Endothelial cell (in vitro differentiated cells): ENCODE measurements at places on chromosomes 13 and 19. TPM values are rescaled to one million over a fixed set of nuclear protein-coding genes. Genes with fewer than 3 reads are reported as not detected.
A peak's percentile ranks its signal among the peaks of the same experiment; 100 is the strongest.

DNA sequence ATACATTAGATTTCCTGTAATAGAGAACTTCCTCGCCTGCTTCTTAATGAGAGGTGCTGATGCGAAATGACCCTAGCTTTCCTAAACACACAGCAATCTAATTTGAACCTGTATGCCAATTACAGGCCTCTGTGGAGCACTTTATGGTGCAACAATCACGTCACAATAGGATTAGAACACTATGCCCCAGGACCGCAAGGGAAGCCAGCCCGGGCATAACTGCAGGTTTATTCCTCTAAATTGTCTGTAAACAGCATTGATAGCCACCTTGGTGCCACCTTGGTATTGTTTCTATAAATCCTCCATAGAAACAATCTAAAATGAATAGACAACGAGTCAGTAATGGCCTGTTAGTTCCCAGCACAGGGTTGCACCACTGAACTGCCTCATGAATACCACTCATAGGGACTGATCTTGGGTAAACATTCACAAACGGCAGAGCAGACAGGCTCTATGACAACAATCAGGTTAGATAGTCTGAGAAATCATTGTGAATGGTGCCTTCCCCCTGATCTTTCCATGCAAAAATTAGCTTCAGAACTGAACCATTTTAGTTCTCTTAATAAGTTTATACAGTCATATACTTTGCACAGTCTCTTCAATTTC is 182.5 kb upstream of the OBI1 start:
- no peak for DNase-seq

GRCh38 chr19:47693903-47694302 is 19.3 kb upstream of the EHD2 start:
- DNase-seq: no peak

DNA sequence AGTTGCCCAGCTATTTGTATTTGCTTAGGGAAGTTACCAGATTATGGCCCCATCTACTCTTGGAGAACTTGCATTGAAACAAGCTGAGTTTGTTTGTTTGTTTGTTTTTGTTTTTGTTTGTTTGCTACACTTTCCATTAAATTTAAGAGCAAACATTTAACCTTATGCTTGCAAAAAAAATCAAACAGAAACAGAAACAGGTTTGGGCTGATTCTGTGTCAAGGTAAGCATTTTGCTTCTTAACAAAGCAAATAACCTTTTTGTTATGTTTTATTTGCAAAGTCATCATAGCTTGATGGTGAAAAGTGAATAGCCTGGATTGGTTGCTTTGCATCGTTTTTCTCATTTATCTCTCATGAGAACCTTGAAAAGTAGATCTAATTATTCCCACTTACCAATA is 531.8 kb downstream of the EFNB2 start:
- no peak for DNase-seq

- no peak for DNase-seq
Measured at GRCh38 chr13:73913079-73913740, 221.0 kb downstream of the KLF12 start.

- no peak for DNase-seq
Measured at GRCh38 chr19:48819366-48819816, 8.6 kb upstream of the BCAT2 start.

- DNase-seq: no peak
Measured at GRCh38 chr19:13797870-13798269, 2.6 kb downstream of the ZSWIM4 start.

- DNase-seq: no peak
Measured at GRCh38 chr19:55027472-55028337, 10.4 kb downstream of the GP6 start.

GRCh38 chr13:113162783-113163685 is 4.6 kb downstream of the PROZ start:
- no peak for DNase-seq

- peak; percentile 72 for DNase-seq
Measured at GRCh38 chr19:35142606-35143230, 337 bp upstream of the FXYD7 start.

DNA sequence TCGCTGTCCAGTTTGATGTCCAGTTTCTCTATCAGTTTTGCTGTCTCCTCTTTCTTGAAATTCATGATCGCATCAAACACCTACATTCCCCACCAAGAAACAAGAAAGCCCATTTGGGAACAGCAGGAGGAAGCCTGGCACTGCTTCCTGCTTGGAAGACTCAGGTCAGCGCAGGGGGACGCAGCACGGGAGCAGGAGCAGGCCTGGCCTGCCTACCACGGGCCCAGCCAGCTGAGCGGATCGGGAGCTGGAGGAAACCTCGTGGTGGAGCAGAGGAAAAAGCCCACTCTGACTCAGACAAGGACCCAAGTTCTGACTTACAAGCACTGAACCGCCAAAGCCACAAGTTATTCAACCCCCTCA is 3.9 kb downstream of the EEF2 start:
- no peak for DNase-seq

DNA sequence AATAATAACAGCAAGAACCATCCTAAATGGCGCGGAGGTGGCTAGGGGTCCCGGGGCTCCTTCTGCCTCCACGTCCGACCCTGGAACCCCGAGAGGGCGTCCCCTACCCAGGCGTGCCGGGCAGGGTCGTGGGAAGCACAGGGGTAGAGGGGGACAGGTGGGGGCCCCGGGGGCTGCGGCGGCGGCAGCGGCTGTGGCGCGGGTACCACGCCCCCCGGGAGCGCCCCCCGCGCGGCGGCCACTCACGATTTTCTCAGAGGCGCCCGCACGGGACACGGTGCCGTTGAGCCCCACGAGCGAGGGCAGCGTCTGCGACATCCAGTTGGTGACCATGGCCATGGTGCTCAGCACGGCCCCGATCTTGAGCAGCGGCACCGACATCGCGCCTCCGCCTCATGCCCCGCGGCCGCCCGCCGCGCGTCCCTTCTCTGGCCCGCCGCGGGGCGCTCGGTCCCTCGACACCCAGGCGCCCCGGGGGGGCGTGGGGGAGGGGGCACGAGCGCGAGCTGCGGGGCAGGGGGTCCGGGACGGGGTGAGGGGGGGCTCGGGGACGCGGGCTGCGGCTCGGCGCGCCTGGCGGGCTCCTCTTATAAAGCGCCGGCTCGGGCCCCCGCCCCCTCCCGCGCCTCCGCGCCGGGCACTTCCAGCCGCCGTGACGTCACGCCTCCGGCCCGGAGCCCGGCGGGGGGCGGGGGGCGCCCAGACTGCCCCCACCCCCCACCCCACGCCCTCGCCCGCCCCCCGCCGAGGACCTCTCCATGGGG is 22.9 kb downstream of the OLFM2 start:
- DNase-seq: peak; percentile 51

DNA sequence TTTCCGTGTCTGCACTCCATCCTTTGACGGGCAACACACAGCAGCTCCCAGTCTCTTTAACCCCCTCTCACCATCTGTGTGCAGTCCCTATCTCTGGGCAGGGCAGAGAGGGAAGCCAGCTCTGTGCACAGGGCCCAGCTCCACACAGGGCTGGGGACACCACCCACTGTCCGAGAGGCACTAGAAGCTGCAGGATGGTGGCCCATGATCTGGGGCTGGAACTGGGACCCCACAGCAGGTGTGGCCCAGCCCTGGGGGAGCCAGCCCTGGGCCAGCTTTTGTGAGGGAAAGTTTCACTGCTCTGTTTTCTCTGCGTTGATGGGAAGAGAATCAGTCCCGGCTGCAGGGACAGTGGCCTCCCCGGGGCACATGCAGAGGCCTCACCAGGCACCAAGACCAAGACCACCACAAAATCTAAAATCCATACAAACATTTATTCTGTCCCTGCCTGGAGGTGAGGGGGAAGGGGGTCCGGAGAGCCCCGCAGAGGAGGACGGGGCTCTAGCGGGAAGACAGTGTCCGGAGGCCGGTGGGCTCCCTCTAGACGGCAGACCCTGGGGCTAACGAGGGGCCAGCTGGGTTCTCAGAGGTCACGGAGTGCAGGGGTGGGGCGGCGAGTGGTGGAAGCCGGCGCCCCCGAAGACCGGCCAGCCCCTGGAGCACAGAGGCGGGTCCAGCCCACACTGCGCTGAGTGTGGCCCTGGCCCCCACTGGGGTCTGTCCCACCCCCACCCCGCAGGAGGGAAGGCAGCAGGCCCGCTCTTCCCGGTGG is 2.9 kb upstream of the ATP8B3 start:
- DNase-seq: no peak

GRCh38 chr13:112966776-112967175 is 2.2 kb upstream of the MCF2L start:
- DNase-seq: no peak

DNA sequence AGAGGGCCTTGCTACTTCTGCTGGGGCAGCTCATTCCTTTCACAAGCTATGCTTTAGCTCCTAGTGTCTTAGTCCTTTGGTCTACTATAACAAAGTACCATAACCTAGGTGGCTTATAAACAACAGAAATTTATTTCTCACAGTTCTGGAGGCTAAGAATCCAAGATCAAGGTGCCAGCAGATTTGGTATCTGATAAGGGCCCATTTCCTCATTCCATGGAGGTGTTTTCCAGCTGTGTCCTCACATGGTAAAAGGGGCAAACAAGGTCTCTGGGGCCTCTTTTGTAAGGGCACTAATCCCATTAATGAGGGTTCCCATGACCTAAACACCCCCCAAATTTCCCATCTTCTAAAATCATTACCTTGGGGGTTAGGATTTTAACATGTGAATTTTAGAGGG is 57.9 kb upstream of the LRCH1 start:
- DNase-seq: no peak

DNA sequence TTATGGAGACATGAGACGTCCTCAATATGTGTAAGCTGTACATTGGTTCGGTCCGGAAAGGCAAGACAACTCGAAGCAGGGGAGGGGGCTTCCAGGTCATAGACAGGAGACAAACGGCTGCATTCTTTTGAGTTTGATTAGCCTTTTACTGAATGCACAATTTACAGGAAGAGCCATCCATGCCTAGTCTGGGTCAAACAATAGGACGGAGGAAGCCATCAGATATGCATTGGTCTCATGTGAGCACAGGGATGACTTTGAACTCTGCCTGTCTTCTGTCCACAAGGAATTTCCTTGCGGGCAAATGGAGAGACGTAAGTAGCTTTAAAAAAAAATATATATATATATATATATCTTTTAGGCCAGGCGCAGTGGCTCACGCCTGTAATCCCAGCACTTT is 1.9 kb upstream of the CCNP start:
- no peak for DNase-seq

- DNase-seq: no peak
Measured at GRCh38 chr19:44603201-44603945, 10.0 kb upstream of the IGSF23 start.

DNA sequence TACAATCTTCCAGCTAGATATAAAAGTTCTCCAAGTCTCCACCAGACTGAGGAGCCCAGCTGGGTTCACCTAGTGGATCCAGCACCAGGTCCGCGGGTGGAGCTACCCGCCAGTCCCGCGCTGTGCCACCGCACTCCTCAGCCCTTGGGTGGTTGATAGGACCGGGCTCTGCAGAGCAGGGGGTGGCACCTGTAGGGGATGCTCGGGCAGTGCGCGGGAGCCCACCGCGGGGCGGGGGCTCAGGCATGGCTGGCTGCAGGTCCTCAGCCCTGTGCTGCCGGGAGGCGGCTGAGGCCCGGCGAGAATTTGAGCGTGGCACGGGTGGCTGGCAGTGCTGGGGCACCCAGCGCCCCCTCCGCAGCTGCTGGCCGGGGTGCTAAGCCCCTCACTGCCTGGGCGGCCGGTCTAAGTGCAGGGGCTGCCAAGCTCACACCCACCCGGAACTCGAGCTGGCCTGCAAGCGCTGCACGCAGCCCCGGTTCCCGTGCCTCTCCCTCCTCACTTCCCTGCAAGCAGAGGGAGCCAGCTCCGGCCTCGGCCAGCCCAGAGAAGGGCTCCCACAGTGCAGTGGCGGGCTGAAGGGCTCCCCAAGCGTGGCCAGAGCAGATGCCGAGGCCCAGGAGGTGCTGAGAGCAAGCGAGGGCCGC is 542.8 kb upstream of the PCDH9 start:
- DNase-seq: no peak

DNA sequence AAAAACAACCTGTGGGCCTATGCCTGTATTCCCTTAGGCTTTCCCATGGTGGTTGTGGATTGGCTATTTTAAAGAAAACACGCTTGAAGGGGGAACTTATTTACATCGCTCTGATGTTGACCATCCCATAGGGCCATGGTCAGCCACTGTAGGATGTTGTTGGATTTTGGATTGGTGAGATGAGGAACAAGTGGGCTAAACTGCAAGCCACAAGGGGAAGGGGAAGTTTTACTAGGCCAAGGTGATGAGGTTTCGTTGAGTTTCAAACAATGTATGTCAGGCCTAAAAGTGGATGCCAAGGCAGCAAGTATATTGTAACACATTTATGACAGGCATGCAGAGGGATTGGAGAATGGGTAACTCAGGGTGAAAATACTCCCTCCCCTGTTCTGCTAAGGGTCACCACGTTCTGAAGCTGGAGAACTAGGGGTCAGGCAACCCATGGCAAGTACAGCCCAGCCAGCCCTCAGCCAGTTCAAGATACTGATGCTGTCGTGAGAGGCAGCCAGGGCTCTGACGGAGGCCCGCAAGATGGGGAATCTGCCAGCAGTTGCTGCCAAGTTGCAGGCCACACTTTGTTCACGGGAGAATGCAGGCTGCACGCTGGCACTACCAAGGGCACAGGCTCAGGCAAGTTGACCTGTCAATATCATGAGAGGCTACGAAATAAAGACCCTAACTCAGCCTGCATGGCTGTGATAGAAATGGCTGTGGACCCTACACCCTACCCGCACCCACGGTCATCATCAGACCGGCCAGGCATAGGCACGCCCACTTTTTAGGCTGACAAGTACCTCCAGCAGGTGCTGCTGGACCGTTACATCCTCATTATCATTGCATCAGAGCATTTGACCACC is 11.1 kb downstream of the IRGC start:
- DNase-seq: no peak

- peak; percentile 9 for DNase-seq
Measured at GRCh38 chr13:106100171-106100919, 435.1 kb downstream of the EFNB2 start.

DNA sequence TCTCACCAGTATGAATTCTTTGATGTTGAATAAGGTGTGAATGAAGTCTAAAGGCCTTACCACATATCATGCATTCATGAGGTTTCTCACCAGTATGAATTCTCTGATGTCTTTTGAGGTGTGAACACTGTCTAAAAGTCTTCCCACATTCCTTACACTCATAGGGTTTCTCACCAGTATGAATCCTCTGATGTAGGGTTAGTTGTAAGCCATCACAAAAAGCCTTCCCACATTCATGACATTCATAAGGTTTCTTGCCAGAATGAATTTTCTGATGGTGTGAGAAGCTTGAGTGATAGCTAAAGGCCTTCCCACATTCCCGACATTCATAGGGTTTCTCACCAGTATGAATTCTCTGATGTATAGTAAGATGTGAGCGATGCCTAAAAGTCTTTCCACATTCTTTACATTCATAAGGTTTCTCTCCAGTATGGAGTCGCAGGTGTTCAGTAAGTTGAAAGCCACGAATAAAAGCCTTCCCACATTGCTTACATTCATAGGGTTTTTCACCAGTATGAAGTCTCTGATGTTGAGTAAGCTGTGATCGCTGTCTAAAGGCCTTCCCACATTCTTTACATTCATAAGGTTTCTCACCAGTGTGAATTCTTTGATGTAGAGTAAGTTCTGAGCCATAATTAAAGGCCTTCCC is 27.7 kb downstream of the ZNF461 start:
- no peak for DNase-seq

SCGB2B2 gene
- total RNA-seq: 0.74 TPM

SIGLEC5 gene
- total RNA-seq: not detected

ASPDH gene
- total RNA-seq: not detected

GJB6 gene
- 0.23 TPM for total RNA-seq

ATP8B3 gene
- total RNA-seq: 0.69 TPM

TMED1 gene
- 22.1 TPM for total RNA-seq
